ENCODE measurements at places on chromosomes 11 and 22.

DNA sequence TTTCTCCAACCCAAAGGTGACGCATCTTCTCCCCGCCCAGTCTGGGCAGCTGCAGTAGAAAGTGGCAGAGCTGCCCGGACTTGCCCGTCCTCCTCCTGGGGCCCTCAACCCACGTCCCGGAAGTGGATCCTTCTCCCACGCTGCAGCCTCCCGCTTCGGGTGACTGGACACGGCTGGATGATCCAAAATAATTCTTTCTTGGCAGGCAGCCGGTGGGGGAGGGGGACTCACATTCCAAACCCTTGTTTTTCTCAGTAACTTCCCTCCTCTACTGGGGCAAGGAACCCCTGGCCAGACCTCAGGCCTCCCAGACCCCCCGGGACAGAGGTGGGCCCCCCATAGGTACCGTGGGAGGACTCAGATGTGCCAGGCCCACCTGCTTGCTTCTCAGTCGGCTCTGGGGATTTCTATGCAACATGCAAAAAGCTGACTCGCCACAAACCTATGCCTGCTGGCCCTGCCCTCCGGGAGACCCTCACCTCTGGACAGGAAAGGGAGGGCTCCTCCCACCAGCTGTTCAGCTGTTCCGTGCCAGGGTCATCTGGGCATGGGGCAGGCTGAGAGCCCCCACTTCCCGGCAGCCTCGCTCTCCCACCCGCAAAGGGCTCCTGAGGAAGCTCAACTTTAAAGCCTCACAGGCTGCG is 1.4 kb downstream of the PLXNB2 start:
- no peak for DNase-seq

DNA sequence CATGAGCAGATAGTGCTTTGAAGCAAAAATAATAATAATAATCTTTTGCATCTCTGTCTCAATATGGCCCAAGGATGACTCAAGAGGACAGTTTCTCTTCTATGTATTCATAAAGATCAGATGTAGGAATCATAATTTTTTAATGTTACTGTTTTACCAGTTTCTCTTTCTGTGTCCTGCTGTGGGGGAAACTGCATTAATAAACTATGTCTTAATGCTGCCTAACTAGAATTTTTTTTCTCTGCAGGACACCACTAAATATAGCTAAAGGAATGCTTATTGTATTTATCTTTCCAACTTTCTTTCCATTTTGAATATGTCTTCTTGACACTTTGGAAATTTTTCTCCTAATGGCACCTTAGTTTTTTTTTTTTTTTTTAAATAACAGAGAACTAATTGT is 6.5 kb downstream of the FJX1 start:
- DNase-seq = no peak

DNA sequence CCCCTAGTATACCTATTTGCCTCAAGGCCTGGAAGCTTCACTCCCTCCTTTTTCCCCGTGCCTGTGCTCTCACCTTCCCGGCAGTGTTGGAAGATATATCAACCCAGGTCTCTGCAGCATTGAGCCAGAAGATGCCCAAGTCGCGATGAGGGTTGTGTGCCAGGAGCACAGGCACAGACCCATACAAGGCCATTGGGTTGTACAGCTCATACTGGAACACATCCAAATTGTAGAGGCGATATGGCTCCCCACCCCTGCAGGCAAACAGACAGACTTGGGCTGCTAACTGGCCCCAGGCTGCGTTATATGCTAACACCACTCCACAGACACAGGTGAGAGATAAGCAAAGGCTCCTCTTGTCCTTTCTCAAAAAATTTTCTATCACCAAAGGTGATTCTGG is 10.7 kb upstream of the B3GAT3 start:
- no peak for DNase-seq

DNA sequence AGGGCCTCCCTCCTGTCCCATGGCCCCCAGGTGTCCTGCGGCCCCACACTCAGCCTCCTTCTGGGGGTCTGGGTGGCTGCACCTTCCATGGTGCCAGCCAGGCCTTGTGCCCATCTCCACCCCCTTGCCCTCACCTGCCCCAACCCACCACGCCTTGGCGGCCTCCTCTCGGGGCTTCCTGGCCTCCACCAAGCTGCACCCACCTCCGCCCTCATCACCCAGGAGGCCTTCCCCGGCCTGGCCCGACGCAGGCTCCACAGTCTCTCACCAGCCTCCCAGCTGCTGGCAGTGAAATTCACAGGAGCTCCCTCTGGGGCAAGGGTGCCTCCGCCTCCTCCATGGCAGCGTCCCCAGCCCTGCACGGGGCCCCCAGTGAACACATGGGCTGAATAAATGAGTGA is 35.9 kb upstream of the WNT7B start:
- DNase-seq = no peak

- DNase-seq = no peak
Measured at GRCh38 chr11:119318240-119319135, 1.6 kb upstream of the MCAM start.

- no peak for DNase-seq
Measured at GRCh38 chr11:87575088-87575487, 537.4 kb downstream of the TMEM135 start.

GRCh38 chr11:133787379-133788141 is 57.8 kb downstream of the SPATA19 start:
- DNase-seq = no peak

DNA sequence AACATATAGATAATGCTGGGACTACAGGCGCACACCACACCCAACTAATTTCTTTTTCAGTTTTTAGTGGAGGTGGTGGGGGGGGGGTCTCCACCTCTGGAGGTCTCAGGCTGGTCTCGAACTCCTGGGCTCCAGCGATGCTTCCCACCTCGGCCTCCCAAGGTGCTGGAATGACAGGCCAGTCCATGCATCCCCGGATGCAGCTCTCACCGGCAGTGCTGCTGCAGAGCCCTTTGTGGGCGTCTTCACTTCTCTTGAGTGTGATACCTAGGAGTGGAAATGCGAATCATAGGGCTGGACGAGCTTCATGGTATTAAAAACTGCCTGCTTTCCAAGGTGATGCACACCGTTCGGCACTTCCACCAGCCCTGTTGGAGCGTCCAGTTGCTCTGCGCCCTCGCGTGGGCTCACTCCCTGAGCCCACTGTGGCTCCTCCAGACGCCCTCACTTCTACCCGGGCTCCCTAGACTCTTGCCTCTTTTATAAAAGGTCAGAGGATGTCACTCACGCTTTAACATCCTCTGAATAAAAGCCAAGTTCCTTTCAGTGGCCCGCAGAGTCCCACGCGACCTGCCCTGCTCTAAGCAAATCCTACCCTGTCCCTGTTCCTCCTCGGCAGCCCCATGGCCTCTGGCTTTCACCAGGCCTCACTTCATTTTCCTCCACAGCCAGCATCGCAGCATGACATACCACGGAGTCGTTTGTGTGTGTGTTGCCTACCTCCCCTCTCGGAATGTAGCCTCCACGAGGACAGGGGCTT is 837 bp upstream of the BID start:
- no peak for DNase-seq

- no peak for DNase-seq
Measured at GRCh38 chr11:72328366-72329224, 84.6 kb upstream of the PHOX2A start.

DNA sequence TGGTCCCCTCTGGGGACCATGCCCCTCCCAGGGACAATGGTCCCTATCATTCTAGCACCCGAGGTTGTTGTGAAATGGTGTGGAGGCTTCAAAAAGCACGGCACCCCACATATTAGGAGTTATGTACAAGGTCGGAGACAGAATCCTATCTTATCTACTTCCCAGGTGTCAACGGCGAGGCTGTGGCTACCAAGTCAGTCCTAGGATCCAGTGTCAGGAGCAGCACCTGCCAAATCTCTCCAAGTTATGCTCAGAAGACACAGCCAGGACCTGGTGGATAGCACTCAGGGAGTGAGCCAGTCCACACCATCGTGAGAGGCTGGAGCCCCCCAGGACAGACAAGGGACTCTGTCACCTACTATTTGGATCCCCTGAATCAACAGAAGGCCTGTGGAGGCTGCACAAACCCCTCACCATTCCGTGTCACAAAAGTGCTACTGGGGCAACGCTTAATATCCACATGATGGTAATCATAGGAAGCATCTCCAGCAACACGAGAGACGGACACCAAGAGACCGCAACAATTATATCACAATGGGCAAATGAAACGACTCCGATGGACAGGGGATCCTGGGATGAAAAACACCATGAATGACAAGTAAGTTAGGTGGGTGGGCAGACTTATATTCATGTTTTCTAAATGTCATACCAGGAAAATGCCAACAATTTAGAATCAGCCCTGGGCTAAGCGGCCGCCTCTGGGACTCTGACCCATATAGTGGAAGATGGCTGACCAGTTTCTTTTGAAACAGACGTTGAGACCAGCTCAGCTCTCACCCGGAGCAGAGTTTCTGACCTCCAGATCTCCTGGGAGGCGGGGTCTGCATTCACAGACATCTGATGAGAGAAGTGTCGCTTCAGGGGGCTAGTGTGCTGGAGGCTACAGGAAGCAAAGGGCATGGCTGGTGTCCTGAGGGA is 108.4 kb downstream of the MED15 start:
- DNase-seq = no peak

DNA sequence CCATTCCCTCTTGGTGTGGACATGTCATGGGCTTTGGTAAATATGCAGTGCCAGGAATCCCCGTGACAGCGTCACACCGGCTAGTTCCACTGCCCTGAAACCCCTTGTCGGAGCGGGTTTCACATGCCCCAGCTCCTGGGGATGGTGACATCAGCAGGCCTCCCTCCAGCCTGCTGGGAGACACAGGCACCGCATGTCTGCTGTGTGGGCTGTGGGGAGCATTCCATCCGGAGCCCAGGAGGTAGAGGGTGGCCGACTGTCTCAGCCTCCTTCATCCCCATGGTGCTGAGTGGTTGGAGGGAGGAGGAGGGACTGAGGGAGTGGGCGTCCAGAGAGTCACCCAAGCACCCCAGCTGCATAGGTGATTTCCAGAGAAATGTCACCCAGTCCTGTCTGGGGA is 1161.1 kb downstream of the BRD1 start:
- DNase-seq = no peak

GRCh38 chr11:94638301-94638901 is 71.2 kb downstream of the PIWIL4 start:
- DNase-seq = no peak

GRCh38 chr11:80533463-80533862 is 1092.6 kb upstream of the TENM4 start:
- no peak for DNase-seq

DNA sequence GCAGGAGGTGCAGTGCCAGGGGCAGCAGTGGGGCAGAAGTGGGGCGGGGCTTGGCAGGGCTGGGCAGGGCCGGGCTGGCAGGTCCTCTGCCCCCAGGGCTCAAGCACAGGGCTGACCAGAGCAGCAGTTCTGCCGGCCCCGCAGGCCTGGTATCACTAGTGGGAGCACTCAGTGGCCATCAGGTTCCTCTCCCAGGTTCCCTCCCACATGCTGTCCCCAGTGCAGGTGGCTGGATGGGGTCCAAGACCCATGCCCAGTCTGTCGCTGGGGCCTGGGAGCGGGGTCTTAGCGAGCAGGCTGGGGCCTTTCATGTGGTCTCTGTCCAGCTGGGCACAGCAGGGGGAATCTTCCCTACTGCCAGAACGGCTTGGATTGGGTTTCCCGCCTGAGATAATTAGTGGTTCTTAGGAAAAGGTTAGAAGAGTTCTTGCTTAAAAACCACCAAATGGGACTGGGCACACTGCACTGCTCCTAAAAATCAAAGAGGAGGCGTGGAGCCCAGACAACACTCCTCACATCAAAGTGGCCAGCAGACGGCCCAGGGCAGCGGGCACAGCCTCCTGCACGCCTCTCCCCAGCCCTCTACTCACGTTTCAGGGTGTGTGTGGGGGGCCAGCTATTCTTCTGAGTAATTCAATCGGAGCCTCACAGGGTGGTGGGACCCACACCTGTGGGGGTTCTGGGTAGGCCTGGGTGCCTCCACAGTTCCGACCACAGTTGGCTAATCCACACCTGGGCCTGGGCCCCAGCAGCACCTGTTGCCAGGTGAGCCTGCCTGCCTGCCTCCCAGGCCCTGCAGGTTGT is 45.6 kb downstream of the TPCN2 start:
- no peak for DNase-seq

DNA sequence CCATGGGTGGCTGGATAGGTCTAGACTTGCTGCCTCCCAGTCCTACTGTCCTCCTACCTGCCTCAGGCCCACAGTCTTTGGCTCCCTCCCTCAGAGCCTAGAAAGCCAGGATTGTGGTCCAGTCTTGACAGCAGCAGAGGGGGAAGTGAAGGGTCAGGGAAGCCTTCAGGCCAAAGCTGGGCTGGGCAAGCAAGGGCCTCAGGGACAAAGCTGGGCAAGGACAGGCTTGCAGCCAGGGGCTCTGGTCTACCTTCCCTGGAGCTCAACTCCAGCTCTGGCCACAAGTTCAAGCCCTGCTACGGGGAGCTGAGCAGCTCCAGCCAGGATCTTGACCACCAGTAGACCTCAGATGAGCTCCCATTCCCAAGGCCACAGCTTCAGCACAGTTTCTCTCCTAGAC is 14.9 kb downstream of the LMO1 start:
- DNase-seq = no peak

DNA sequence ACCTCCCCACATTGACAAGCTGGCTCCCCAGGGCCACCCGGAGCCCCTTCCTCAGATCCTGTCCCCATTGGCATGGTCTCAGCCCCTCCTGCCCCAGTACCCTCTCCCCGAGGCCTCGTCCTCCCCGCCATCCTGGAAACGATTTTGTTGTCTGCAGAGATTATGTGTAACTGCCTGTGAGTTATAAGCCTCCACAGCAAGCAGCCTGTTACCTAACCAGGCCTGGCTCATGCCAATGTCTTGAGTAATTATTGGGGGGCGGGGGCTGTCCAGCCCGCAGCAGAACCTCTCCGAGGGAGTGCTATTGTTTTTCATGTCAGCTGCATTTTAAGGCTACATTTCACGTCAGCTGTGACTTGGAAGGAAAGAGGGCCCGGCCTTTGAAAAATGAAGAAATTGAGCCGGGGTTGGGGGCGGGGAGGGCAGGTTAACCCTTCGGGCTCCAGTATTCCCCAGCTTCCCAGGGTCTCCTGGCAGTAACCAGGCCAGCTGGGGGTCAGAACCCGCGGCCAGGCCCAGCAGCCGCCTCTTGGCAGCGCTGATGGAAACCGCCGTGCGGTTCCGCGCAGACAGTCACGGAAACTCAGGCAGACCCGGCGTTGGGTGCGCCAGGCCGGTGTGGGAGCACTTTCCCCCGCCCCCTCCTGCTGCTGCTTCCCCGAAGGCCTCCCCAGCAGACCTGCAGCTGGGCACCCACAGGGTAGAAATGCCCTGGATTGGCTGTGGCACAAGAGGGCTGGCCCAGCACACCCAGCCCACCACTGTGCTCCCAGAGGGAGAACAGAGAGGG is 59.5 kb downstream of the CDKN1C start:
- no peak for DNase-seq

GRCh38 chr22:19567157-19568009 is 43.2 kb upstream of the CLDN5 start:
- no peak for DNase-seq

DNA sequence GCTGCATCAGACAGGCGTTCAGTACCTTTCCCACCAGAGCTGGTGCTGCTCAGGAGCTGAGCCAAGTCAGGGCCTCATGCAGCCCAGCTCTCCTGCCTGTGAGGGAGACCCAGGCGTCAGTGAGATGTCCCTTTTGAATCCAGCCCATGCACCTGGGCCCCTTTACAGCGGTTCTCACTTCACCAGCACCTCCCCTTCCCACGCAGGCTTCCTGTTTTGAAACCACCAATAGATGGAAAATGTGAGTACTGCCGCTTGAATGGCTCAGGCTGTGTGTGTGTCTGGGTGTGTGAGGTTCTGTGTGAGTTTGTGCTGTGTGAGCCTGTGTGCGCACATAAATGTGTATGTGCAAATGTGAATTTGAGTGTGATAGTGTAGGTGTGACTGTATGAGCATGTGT is 88.4 kb downstream of the UBASH3B start:
- peak; percentile 57 for DNase-seq

- DNase-seq = no peak
Measured at GRCh38 chr11:44903035-44903434, 47.6 kb downstream of the TP53I11 start.

Measured in stimulated activated CD8-positive, alpha-beta memory T cell treated with anti-CD3 and anti-CD28 coated beads, Interleukin-12 subunit alpha, Interleukin-12 subunit beta, amount 100 ng/mL, for 4 hours (primary cell).